NCI-H1417 (cell line): ENCODE measurements at places on chromosomes 3 and 15.

DNA sequence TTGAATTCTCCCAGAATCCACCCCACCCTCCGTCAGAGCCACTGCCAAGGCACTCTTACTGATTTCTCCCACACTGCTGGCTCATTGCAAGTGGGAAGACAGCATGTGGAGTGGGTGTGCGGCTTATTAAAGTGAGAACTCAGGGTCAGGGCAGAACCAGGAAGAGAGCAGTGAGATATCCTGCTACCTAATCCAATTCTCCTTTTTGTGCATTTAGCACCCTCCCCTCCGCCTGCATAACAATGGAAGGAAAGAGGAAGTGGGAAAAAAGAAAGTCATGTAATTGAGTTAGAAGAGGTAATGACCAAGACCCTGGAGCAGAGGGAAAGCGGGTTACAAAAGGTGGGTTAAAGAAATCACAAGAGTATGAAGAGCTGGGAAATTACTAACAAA, 27.8 kb upstream of the PIK3CB start:
- DNase-seq = no peak

GRCh38 chr3:150970665-150971324, 1.7 kb downstream of the CLRN1 start:
- no peak for DNase-seq

GRCh38 chr3:127405791-127406190, 117.9 kb upstream of the PRR20G start:
- DNase-seq = no peak

DNA sequence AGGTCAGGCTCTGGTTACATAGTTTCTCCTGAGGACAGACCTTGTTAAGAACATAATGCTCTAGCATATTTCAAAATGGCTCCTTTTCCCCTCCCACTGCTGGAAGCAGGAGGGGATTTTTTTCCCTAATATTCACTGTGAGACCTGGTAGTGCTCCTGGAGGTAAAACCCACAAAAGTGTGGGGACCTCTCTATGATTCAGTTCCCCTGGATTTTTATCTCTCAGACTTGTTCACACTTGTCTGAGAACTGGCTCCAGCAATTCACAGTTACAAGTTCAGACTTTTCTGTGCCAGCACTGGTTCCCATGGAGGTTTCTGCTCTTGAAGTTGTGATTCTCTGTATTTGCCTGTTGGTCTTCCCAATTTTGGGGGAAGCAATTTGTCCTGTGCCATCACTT, 36.3 kb upstream of the PCOLCE2 start:
- DNase-seq = no peak
